ENCODE measurements at places on chromosomes 3 and 15.

- DNase-seq, result no peak
Measured at GRCh38 chr3:185537369-185537970, 14.9 kb downstream of the LIPH start.

DNA sequence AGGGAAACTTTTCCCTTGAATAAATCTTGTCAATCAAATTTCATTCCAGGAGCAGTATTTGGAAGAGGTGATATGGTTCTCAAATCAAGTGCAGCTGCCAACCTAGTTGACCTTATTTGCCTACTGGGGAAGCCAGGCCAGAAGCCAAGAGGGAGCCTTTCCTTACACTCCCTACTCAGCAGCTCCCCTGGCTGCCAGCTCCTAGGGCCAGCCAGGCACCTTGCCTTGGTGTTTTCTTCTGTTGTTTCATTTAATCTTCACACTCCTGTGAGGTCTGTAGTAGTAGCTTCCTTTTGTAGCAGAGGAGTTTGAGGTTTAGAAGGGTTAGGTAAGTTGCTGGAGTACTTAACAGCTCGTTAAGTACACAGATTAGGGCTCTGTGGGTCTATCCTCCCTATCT, 22.6 kb downstream of the MKRN2OS start:
- DNase-seq, result peak; percentile 33

- DNase-seq, result no peak
Measured at GRCh38 chr15:91150502-91151160, 50.6 kb downstream of the SV2B start.

- DNase-seq, result no peak
Measured at GRCh38 chr3:192090586-192090985, 629.6 kb downstream of the PYDC2 start.

DNA sequence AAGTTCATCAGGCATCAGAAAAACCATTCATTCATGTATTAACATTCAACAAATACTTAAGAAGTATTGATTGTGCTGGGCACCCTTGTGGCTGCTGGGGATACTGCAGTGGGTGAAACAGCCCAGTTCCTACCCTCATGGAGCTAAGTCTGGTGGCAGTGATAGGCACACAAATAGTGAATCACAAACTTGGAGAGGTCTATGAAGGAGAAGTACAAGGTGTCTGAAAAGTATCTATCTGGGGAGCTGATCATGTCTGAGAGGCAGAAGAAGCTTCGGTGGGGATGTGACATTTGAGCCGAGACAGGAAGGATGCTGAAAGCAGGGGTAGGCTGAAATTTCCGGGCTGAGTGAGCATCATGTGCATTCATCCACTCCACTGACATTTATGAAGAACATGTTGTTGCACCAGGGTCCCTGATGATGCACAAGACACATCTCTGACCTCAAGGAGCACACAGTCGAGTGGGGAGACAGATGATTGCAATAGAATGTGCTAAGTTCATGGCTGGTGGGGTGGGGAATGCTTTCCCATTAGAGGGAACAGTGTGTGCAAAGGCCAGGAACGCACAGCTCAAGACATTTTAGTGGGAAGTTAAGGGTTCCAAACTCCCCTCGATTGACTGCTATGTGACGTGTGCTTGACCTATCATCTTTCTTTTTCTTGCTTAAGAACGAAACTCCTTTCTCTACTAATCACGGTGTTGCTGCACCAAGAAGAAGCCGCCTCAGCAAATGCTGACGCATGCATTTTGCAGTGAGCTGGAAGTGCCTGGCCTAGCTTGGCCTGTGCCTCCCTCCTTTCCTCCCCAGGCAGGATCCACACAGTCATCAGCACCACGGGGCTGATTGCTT, 309.1 kb upstream of the ICE2 start:
- no peak for DNase-seq

DNA sequence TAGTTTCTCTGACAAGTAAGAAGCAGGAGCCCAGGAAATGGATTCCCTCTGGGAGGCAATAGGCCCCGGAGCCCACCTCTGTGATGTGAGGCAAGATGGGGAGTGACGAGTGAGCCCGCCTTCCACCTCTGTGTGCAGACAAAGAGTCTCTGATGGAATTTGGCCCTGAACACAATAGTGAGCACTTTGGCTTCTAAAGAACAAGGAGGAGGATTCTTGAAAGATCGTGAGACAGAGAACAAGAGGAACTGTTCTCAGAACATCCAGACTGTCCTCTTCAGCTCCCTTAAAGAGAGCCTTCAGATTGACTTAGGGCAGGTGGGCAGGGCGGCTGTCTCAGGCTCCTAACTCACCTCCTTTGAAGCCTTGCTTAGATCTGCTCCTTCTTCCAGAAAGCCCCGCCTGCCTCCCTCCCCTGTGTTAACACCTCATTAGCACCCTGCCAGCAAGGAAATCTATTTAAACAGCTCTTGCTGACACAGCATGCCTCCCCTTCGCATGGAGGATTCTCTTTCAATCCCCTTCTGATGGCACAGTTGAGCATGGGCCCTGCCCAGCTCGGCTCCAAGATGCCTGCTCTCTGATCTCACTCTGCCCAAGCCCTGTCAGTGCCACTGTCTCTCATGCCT, 430.3 kb downstream of the NTRK3 start:
- DNase-seq, result no peak

- DNase-seq, result no peak
Measured at GRCh38 chr15:90106522-90107117, 4.4 kb upstream of the IDH2 start.

- DNase-seq, result no peak
Measured at GRCh38 chr3:191762323-191762960, 301.5 kb downstream of the PYDC2 start.

GRCh38 chr3:188205992-188206416, 52.0 kb downstream of the LPP start:
- DNase-seq, result peak; percentile 31

DNA sequence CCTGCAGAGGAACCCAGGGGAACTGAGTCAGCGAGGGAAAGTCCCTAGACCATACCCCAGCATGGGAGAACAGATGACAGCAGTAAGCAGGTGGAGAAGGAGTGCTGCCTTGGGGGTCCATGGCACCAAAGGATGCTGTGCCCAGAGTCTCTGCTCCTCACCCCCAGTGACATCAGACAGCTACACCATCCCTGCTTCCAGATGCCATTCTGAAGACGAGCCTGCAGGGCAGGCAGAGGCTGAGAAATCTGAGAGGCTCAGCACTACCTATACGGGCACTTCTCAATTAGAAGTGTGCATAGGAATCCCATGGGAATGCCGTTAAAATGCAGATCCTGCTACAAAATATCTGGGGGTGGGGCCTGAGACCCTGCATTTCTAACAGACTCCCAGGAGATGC, 211.3 kb upstream of the NSMCE3 start:
- DNase-seq, result no peak

DNA sequence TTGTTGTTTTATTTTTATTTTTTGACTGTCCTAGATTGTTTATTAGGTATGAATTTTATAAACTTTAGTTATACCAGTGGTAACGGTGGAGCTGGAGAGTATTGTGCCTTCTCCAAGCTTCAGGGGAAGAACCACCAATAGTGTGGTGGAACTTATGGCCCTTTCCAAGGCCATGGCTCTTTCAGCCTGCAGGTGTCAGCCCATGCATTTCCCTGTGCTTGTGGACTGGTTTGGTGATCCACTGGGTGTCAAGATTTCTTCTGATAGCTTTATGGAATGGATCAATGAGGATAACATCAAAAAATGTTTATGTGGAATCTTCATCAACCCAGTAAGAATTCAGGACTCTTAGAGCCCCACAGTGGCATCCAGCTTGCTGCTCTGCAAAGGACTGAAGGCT, 19.2 kb upstream of the SCAMP5 start:
- DNase-seq, result no peak

- DNase-seq, result no peak
Measured at GRCh38 chr3:4977853-4978203, 1.4 kb upstream of the BHLHE40 start.

DNA sequence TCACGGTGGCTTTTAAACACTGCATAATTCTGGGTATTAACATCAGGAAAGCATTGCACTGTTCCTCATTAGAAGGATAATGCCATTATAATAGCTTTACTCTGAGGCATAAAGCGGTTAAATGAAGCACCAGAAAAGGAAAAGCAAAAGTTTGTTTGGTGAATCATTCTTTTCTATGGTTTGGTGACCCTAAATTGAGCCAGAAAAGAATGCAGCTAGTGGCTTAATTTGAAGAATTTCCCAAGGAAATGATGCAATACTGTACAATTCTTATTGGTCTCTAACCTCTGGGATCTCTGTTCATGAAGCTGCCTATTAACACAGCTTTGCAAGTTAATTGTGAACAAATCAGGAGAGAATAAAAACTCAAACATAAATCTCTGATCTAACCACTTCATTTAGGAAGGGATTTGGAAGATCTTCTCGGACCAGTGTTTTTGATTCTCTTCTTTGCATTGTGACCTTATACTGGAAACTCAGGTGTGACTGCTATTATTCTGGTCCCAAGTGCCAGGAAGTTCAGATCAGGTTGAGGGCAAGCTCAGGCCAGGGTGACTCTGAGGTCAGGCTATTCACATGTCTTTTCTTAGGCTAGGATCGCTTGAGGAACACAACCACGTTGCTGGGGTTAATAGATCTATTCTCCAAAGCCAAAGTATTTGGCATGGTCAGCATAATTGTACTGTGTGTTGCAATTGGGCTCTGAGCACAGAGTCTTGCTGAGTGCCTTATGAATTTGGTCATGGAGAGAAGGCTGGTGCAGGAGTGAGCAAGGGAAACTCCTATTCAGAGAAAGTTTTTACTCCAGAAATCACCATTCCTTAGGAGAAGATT, 11.3 kb upstream of the DLG1 start:
- DNase-seq, result no peak

DNA sequence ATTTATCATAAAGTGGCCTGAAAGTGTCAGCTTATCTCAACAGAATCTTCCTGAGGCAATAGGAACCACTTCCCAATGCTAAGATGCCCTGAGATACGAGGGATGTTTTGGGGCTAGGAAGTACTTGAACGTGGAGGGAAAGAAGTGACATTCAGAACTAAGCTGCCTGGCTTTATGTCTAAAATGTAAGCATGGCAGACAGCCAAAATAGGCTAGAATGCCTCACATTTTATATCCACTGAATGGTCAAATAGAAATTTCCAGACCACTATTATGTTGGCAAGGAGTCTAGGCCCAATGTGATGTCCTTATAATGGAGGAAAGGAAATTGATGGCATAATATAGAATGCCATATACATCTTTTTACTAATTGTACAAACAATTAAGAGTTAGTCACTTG, 154.9 kb downstream of the PEX5L start:
- no peak for DNase-seq

DNA sequence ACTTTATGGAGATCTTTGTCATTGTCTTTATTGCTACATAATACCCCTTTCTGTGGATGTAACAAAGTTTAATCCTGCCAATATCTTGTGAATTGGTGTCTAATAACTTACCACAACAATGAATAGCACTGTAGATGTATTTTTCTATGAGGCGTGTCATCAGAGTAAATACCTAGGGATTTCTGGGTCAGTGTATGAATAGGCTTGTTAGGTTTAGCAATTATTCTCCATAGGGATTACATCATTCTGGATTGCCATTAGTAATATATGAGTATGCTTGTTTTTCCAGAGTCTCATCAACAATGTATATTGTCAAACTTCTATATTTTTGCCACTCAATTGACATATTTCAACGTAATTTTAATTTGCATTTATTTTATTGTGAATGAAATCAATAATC, 67.9 kb downstream of the UNC13C start:
- DNase-seq, result no peak

GRCh38 chr3:42891042-42891441, 14.9 kb upstream of the ZNF662 start:
- no peak for DNase-seq

GRCh38 chr3:46913644-46914043, 36.1 kb downstream of the PTH1R start:
- DNase-seq, result peak; percentile 79

- peak; percentile 34 for DNase-seq
Measured at GRCh38 chr15:60179786-60180391, 175.8 kb downstream of the FOXB1 start.

DNA sequence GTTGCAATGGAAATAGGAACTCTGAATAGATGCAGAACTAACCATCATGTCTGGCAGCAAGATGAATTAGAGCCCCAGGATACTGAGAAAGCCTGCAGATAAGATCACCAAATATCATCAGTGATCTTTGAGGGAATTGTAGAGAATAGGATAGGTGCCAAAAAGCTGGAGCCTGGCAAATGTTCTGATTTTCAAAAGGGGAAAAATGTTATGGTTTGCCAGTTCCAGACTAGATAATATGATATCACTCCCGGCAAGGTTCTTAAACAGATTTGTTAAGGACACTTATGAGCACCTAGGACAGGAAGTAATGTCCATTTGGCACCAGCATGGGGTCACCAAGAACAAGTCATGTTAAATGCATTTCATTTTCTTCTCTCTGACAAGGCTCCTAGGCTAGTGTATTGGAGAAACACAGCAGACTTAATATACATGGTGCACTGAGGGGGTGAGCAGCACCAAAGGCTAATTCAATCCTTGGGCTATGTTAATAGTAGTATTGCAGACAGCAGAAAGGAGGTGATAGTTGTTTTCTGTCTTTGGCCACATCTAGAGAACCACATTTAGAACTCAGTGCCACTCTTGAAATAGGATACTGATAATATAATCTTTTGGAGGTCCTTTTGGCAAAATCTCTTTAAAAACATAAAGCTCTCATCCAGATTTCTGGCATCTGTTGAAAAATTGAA, 4.8 kb downstream of the SRGAP3 start:
- DNase-seq, result no peak

DNA sequence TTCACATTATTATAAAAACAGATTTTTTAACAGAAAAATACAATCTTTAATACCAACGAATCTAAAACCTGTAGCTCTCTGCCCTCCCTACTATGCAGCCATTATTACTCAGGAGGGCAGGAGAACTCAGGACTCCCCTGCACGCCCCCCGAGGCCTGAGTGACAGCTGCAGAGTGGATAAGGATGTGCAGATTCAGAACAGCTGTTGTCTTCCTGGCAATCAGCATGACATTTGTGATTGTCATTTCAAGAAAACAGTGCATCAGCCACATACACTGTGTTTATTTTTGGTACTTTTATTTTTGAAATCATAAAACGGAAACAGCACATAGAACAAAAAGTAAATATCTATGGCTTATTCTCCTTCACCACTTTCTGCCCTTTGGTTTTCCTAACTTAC, 450.8 kb downstream of the OCA2 start:
- DNase-seq, result no peak

GRCh38 chr15:25783607-25784540, 79.3 kb downstream of the ATP10A start:
- no peak for DNase-seq

- DNase-seq, result peak; percentile 38
Measured at GRCh38 chr3:184583578-184584451, 22.2 kb downstream of the EPHB3 start.

DNA sequence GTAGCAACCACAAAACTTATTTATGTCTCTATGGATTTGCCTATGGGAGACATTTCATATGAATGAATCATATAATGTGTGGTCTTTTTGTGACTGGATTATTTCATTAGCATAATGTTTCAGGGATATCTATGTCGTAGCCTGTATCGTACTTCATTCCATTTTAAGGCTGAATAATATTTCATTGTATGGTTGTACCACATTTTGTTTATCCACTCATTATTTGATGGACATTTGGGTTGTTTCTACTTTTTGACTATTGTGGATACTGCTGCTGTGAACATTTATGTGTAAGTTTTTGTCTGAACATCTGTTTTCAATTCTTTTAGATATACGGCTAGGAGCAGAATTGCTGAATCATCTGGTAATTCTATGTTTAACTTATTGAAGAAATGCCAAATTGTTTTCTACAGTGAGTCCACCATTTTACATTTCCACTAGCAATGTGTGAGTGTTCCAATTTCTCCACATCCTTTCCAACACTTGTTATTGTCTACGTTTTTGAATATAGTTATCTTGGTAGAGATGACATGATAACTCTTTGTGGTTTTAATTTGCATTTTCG, 134.4 kb upstream of the DAZL start:
- no peak for DNase-seq

Measured in adrenal gland (tissue), 19 donors.